ENCODE measurements at places on chromosomes 5 and 9. TPM values are rescaled to one million over a fixed set of nuclear protein-coding genes. Genes with fewer than 3 reads are reported as not detected.
A peak's percentile ranks its signal among the peaks of the same experiment; 100 is the strongest.

Gene MYMK
- not detected for total RNA-seq

Gene FGD3
- not detected for total RNA-seq

Gene FGF10
- not detected for total RNA-seq

Gene TEX48
- total RNA-seq, result not detected

Gene TXN
- 280 TPM for total RNA-seq

Gene THBS4
- total RNA-seq, result not detected

Gene FBN2
- total RNA-seq, result 57.4 TPM

Gene MYORG
- 7.0 TPM for total RNA-seq

Gene FGF18
- not detected for total RNA-seq

GRCh38 chr5:21774801-21775200 is 1078.3 kb downstream of the CDH12 start:
- DNase-seq, result no peak

DNA sequence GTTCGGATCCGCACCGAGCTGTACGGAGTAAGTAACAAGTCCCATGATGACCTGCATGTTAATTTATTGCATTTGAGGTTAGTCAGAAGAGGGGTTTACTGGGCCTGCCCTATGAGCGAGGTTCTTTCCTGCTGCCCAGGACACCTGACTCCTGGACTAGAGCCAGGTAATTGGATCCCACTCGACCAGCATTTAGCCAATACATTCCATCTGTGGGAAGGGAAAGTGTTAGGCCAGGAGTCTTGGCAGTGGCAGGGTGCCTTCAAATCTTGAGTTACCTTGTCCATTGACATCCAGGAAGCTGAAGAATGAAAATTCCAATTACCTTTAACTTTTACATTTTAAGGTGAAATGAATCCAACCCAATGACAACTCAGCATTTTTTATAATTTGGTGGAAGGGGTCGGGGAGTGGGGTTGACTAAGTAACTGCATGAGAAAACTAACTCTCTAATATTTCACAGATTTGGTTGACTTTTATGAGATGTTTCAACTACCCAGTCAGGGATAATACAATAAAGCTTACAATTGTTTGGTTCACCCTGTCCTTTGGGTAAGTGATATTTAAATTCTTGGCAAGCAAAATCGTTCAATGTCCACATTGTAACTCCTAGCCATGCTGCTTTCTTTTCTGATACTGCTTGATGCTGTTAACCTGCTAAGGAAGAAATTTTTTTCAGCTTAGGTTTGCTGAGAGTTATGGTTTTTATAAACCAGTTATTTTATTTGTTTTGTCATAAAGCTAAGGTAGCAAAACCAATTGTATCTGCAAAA is 111.6 kb upstream of the IQGAP2 start:
- no peak for DNase-seq

DNA sequence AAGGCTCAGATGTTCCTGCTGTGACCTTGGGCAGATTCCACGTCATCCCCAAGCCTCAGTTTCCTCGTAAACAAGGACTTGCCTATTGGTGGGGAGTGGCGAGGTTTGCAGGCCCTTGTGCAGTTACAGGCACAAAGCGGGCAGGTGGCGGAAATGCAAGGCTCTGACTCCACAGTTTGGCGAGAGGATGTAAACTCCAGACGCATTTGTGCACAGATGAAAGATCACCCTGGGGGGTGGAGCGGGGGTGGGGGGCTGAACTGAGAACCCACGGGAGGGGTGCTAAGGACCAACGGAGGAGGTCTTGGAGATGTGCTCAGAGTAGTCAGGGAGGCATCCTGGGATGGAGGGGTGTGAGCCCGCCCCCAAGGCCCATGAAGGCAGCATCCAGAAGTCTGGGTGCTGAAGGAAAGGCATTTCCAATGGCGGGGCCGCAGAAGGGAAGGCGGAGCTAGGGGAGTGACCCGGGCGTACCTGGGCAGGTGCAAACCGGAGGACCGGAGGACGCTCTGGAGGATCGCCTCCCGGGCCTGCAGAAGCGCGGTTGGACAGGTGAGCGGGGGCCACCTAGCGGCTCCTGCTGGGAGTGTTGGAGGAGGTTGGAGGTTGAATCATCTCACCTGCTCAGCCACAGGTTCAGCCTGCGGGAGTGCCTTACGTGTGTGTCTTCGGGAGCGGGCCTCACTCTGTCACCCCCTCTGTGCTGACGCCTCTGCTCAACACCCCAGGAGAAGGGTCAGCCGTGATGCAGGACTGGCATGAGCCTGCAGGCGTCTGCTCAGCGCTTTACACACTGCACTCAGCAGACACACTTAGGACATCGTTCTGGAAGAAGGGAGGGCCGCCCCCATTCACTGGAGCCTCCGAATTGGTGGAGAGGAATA is 1.9 kb upstream of the FIBCD1 start:
- peak; percentile 44 for DNase-seq

DNA sequence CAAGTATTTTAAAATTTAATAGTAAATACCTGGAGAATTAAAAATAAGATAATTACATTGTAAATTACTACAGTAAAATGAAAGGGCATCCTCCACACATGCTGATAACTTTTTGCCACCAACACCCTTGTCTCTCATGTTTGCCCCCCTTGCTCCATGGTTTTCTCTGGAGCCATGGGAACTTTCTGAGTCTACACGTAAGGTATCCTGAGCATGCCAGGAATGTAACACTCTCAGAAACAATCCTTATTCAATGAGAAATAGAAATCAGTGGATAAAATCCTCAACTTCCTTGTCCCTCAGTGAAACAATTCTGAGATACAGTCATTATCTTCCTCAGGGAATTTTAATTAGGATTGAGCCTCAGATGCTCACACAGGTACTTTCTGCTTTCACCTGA is 108.9 kb downstream of the IZUMO3 start:
- DNase-seq, result no peak

- no peak for DNase-seq
Observed at GRCh38 chr5:42905827-42906226, 94.1 kb upstream of the SELENOP start.

DNA sequence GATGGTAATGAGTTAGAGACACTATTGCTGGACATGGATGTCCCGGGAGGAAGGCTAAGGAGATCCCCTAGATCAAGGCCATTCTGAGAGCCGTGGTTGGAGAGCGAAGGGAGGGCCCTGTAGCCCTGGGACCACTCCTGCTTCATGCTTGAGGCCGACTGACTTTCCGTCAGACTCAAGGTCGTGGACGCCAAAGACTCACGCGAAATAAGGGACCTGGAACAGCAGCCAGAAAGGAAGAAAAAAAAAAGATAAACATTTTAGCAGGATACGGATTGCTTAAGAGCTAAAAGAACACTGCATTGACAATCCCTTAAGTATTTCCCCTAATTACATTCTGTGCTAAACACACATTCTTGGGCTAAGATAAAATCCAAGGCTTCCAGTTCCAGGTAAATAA is 181.2 kb downstream of the GLIS3 start:
- no peak for DNase-seq

DNA sequence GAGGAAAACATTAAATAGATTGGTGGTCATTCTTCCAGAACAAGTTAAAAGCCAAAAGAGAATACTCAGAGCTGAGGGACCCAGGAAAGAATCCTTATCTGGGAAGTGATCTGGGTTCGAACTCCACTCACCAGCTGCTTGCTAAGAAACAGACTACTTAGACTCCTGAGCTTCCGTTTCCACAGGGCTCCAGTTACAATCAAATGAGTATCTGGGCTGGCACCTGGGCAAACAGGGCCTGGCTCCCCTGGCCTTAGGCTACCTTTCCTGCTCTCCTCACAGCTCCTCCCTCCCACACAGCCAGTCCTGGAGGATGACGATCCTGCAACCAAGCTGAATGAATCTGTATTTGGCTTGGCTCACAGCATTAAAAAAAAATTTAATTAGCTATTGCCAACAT is 2.5 kb downstream of the MAPK9 start:
- DNase-seq, result no peak

- no peak for DNase-seq
Observed at GRCh38 chr5:19319252-19319651, 668.7 kb downstream of the CDH18 start.

- no peak for DNase-seq
Observed at GRCh38 chr5:71924325-71924724, 182.9 kb upstream of the MAP1B start.

DNA sequence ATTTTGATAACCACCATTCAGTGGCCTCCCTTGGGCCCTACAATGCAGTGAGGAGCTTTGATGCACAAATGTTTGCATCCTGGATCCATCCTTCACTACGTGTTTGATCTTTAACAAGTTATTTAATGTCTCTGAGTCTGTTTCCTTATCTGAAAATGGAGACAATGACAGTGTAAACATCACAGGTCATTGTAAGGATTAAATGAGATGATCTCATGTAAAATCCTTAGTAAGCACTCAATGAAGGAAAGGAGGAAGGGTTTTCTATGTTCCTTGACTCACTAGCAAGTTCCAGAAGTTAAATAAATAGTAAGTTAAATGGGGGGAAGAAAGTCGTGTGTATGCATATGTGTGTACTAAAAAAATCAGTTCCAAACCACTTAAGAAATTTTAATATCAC is 9.8 kb upstream of the SLC36A3 start:
- no peak for DNase-seq

GRCh38 chr9:123262338-123262737 is 6.0 kb downstream of the STRBP start:
- DNase-seq, result no peak

DNA sequence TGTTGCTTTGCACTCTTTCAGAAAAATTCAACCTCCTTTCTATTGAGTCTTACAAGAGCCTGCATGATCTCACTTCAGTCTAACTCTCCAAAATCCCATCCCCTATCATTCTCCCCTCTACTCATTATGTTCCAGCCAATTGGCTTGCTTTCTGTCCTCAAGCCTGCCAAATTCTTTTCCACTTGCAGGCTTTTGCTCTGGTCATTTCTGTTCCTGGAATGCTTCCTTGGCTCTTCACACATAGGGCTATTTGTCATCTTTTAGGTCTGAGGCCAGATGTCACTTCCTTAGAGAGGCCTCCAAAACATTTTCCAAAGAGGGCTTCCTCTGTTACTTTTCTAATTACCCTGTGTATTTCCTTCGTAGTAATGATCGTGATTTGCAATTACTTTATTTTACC is 11.8 kb upstream of the CHD1 start:
- peak; percentile 22 for DNase-seq

- DNase-seq, result no peak
Observed at GRCh38 chr5:132815454-132815853, 2.4 kb downstream of the SOWAHA start.
